NCI-H2171 (cell line): ENCODE measurements at places on chromosomes 5 and 9.

- DNase-seq: peak; percentile 19
Observed at GRCh38 chr5:51202161-51202560, 181.1 kb upstream of the ISL1 start.

DNA sequence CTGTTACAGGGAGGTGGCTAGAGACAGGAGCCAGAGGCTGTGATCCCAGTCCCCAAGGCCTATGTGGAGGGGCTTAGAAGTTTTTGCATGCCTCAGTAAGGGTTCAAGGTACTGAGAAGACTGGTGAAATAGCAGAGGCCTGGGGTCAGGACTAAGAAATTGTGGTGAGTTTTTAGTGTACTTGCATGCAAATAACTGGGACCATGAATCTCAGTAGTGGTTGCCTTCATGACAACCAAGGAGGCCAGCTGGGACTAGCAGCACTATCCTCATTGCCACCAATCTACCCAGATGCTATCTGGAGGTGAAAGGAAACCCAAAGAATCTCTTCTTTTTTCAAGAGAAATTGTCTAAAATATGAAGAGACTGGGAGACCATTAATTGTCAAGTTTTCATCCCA lies 395.1 kb downstream of the CETN3 start:
- no peak for DNase-seq

- no peak for DNase-seq
Observed at GRCh38 chr5:141889282-141889871, 11.2 kb upstream of the PCDH1 start.

DNA sequence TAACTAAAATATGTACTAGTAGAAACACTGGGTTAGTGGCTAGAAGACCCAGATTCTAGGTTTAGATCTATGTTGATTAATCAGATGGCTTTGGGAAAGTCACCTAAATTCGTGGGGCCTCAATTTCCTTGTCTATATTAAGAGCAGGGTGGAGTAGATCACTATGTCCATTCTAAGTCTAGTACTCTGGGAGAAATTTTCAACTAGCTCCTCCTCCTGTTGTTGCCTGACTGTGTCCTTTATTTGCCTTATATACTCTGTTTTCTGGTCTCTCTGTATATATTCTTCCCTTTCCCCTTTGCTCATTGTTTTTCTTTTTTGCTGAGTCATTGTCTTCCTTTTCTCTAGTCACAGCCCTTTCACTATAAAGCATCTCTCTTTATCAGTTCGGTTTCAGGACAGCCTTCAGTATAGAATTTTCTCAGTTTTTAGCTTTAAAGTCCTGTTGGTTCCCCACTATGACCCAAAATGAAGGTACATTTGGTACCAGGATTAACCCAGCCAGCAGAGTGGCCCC lies 44.5 kb upstream of the CDH6 start:
- DNase-seq: no peak

- no peak for DNase-seq
Observed at GRCh38 chr5:72600391-72600981, 93.3 kb upstream of the ZNF366 start.

- DNase-seq: no peak
Observed at GRCh38 chr9:96513622-96514021, 63.7 kb downstream of the HABP4 start.

- no peak for DNase-seq
Observed at GRCh38 chr5:23451156-23451555, 56.3 kb upstream of the PRDM9 start.

DNA sequence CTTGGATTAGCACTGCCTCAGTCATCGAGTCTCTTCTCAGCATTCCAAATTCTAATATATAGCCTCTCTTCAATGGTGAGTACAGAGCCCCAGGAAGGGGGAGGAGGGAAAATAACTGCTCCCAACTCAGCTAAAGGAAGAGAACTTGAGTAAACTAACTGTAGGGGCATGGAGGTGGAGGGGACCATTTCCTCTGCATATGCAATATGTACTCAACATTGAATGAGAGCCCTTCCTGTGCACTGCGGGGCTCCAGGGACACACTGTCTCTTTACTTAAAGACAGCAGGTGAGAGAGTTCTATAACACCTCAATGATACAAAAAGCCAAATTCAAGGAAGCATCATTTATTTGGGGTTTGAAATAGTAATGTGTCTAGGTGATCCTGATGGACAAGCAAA lies 75.1 kb downstream of the GNAQ start:
- no peak for DNase-seq

DNA sequence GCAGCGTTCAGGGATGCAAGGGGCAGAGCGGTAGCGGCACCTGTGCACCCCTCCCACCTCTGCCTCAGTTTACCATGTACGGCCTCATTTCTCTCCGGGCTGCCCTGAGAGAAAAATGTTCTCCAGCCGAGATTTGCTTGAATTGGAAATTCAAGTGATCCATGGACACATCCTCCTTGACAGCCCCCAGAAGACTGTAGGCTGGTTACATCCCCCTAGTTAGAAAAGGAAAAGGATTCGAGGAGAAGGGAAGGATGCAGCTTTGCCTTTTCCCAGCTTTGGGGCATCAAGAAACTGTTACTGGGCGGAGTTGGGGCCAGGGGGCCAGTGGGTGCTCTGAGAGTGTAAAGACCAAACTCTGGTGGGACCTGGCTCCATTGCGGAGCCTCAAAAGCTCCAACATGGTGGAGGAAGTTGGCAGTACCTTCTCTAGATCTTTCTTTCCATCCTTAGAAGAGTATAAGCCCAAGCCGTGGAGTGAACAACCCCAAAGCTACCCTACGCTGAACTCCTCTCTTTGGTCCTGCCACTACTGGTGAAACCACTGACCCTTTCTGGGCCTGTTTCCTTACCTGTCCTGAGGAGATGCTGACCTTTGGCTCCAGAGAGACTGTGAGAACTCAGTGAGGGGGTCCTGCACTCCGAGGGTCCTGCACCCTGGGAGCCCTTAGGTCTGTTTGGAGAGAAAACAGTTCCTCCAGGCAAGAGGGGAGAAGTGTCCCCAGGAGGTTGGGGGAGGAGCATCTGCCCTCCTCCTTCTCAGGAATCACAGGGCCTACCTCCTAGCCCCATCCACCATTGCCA lies 1.0 kb upstream of the BARX1 start:
- no peak for DNase-seq

- DNase-seq: peak; percentile 42
Observed at GRCh38 chr5:156556666-156557406, 229.9 kb downstream of the SGCD start.

DNA sequence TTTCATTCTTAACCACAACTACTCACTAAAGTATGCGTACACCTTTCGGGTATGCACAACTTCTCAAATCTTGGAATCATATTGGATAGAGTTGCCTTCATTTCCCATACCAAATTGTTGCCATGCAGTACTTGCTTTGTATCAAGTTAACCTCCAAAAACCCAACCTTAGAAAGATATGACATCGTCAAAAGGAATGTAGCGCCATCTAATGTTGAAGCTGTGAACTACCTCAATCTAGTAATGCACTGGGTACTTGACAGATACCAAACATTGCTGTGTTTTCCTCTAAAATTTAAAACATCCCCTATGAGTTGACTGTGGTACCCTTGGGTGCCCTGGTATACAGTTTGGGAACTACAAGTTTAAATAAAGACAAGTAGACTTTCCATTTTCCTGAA lies 318.4 kb downstream of the ARL15 start:
- no peak for DNase-seq

DNA sequence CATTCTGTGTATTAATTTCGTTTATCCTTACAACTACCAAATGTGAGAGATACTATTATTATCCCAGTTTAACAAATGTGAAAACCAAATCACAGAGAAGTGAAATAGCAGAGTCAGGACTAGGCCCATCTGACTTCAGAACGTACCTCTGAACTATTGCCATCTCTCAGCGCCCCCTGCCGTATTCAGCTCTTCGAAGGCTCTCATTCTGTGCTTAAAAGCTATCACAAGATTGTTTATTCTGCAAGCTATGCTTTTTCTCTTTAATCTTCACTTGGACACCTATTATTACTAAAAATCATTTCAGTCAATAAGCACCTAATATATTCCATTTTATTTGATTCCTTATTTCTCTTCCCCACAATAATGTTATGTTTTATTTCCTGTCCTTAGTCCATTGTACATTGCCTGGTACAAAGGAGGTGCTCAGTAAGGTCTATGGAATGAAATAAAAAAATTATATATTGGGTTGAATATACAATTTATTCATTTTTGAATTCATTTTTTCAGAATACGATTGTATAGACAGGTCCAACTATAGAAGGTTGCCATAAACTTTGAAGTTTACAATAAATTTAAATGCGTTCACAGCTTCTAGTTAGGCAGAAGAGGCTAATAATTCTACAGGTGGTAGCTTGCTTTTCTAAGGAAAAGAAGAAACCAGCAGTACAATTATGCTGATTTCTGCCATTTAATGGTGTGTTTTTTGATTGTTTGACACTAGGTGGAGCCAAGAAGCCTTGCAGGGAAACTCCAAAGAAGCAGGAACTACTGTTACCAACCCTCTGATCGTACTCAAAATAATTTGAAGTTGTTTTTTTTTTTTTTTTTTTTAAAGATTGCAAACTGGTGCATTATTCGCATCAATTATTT lies 202.2 kb upstream of the DMRTA1 start:
- no peak for DNase-seq

DNA sequence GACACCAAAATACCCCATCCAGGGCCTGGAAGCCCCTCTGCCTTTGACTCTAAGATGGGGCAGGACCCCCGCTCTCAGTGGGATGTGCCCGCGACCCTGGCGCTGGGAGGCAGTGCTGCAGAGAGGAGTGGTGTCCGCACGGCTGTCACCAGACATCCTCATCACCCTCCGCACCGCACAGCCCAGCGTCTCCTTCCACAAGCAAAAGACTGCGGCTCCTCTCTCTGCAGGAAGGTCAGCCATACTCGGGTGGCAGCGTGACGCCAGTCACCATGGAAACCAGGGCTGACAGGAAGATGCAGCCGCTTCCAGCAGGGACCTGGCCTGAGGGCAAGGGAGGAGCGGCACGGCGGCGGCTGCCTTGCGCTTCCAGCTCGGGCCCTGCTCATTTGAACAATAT lies 17.1 kb upstream of the SLC6A3 start:
- DNase-seq: no peak

DNA sequence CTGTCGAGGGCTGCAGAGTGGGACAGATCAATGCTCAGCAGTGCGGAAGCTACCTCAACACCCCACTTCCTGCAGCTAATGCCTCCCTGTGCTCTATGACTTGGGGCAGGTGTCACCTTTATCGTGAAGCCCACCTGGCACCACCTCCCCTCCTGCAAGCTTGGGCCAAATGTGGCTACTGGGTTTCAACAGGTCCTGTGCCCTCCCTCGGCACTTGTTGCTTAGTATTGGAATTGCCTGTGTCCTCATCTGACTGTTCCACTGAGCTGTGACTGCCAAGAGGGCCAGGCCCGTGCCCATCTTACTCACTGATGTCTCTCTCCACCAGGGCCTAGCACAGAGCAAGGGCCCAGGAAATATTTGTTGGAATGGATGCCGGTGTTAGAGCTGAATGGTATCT lies 9.4 kb downstream of the SLC27A4 start:
- DNase-seq: no peak

- no peak for DNase-seq
Observed at GRCh38 chr9:125744616-125745015, 2.6 kb upstream of the PBX3 start.

- DNase-seq: peak; percentile 0
Observed at GRCh38 chr5:88480245-88480644, 211.6 kb upstream of the TMEM161B start.

DNA sequence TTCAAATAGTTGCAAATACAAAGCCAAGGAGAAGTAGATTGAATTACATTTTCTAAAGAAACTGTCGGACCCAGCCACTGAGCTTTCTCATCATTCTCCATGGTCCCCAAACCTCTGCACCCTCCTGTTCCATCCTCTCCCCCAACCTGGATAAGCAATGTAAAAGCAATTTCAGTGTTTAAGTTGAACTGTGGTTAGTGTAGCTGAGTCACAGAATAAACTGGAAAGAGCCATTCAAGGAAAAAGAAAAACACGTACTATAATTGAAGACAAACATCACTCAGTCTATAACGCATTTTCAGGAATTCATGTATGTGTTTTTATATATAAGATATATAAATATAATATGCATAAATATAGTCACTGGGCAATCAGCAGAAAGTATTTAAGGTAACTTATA lies 54.1 kb upstream of the TMEM161B start:
- DNase-seq: no peak

DNA sequence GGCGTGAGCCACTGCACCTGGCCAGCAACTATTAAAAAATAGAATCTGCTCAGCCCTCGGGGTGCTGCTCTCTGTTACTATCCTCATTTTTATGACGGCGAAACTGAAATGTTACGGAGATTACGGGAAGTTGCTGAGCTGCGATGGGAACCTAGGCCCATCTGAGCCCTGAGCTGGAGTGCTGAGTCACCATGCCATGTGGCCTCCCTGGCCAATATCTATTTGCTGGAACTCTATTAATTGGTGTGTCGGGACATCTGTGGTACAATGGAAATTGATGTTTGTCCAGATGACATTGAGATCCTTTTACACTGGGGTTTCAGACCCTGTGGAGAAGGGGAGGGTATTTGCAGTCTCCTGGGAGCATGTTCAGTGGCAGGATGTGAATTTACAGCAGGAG lies 8.1 kb downstream of the PRDM12 start:
- peak; percentile 65 for DNase-seq

- no peak for DNase-seq
Observed at GRCh38 chr5:157025093-157025698, 33.7 kb downstream of the HAVCR1 start.

- DNase-seq: no peak
Observed at GRCh38 chr9:90433398-90433941, 209.2 kb downstream of the DIRAS2 start.

- DNase-seq: no peak
Observed at GRCh38 chr5:132865668-132866341, 464 bp downstream of the GDF9 start.

DNA sequence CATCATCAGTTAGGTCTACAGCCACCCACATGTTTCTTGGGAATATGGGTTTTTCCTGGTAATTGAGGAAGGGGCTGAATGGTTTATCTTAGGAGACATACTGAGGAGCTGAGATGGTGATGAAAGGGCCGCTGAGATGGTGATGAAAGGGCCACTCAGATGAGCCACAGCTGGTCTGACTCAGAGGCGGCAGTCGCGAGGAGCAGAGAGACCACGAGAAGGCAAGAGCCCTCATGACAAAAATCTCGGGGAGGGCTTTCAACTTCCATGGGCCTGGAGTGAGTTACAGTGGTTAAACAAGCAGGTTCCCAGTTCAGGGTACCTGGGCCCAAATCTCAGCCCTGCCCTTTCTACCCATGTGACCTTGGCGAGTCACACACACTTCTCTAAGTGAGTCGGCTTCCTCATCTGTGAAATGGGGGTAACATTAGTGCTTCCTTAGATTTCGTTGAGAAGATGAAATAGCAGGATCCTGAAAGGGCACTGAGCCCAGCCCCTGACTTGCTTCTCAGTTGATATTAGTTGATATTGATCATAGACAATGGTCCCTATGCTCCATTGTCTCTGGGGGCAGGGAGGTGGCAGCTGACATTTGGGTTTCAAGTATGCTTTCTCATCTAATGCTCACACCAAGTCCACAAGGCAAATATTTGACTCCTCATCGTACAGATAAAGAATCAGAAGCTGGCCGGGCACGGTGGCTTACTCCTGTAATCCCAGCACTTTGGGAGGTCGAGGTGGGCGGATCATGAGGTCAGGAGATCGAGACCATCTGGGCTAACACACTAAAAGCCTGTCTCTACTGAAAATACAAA lies 169.5 kb downstream of the RGS3 start:
- no peak for DNase-seq

GRCh38 chr5:150148117-150148927 lies 7.3 kb downstream of the PDGFRB start:
- no peak for DNase-seq
